Lower leg skin (tissue), 4 donors: ENCODE measurements at places on chromosomes 3 and 15.
A peak's percentile ranks its signal among the peaks of the same experiment; 100 is the strongest.

DNA sequence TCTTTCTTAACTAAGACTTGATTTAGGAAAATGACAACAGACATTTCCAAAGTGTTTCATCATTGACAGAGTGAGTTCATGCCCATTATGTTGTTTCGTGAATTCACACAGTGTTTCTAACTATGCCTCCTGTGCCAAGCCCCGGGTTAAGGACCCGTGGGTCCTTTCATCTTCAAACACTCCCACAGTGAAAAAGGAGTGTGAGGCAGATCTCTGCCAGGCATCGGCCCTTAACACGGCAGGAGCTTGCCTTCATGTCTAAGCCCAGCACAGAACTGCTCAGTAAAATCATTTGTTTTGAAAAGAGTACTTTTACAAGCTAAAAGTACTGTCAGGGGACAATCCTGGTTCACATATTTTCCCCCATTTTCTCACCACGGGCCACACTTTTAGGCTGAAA lies 80.0 kb upstream of the FOXB1 start:
- DNase-seq: no peak

DNA sequence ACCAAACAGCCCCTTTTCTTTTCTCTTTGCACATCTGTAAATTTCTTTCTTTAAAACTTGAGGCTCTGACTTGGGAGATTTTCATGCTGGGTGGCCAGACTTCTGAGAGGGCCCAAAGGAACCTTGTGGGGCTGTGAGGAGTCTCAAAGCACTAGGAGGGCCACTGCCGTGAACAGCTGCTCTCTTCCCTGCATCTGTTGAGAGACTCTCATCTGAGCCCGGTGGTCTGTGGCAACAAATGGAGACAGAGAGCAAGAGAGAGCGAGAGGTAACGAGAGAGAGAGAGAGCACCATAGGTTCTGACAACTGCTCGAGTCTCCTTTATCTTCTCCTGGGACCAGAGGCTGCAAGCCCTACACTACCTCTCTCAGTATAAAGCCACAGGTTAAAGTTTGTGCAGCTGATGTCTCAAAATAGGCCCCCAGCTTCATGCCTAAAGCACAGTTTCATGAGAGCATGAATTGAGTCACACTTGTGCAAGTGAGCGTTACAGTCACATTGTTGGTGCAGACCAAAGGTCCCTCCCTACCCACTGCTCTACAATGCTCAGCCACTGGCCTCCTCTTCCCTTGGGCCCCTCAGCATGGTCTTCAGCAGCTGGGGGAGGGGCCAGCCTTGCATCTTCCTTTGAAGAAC lies 60.7 kb downstream of the ZNF621 start:
- DNase-seq: no peak

DNA sequence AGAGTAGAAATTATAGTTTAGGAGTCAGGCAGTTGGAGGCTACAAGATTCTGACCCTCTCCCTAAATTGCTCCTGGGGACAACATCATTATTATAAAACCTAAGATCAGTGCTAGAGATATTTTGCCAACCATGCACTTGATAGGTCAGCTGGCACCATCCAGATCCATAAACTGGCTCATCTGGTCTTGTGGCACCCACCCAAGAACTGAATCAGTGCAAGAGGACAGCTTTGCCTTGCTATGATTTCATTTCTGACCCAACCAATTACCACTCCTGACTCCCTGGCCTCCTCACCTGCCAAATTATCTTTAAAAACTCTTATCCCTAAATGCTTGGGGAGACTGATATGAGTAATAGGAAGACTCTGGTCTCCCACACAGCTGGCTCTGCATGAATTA lies 461.1 kb upstream of the TGFBR2 start:
- DNase-seq: no peak

- DNase-seq: peak; percentile 42
Observed at GRCh38 chr3:129439226-129439816, 427 bp downstream of the MBD4 start.

DNA sequence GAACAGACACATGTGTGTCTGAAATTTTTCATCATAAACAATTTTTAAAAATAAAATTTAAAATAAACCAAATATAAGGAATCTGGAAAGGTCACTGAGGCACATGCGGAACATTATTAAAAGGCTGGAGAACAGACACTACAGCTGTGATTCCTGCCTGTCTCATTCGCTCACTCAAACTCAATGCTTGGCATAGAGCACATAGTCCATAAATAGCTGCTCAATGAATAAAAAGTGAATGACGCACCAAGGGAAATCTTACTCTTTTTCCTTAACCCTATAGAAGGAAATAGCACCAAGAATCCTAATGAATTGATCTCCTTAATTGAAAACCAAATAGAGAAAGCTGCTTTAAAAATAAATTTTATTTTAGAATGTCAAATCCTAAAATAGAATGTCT lies 98.4 kb downstream of the FSIP1 start:
- no peak for DNase-seq

GRCh38 chr3:56799251-56799882 lies 2.4 kb downstream of the ARHGEF3 start:
- DNase-seq: peak; percentile 18

- no peak for DNase-seq
Observed at GRCh38 chr3:39433642-39434041, 27.1 kb downstream of the RPSA start.

DNA sequence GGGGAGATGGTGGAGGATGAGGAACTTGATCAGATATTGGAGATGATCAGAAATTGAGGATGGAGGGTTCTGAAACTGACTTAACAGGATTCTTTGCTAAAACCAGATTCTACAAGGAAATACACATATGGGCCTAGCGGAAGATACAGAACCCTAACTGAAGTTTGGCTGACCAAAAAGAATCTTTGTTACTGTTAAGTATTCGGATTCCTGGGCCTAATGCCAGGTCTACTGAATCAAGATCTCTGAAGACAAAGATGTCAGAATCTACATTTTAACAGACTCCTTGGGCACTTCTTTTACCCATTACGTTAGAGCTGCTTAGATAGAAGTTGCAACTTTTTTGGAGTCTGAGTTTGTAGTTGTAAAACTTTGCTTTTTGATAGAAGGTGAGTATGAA lies 137.7 kb downstream of the FNDC3B start:
- DNase-seq: no peak

- no peak for DNase-seq
Observed at GRCh38 chr3:191336833-191337232, 6.5 kb upstream of the UTS2B start.
